MCF 10A (cell line): ENCODE measurements at places on chromosomes 3 and 15. TPM values are rescaled to one million over a fixed set of nuclear protein-coding genes. Genes with fewer than 3 reads are reported as not detected.

DNA sequence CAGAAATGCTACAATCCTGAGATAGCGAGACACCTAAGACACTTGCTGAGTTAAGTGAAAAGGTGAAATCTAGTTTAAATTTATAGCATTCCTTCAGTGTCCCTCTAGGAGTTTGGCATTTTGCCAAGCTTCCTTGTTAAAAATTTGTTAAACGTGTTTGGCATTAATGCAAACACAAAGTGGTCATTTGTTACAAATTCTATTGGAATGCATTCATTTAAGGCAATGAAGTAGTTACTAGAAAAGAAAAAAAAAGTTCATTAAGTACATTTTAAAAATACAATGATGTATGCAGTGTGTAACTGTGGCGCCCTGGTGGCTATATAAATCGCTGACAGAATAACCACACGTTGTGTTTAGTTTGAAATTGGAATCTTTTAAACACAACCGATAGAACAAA is 31.3 kb upstream of the WNT5A start:
- peak; percentile 27 for DNase-seq

DNA sequence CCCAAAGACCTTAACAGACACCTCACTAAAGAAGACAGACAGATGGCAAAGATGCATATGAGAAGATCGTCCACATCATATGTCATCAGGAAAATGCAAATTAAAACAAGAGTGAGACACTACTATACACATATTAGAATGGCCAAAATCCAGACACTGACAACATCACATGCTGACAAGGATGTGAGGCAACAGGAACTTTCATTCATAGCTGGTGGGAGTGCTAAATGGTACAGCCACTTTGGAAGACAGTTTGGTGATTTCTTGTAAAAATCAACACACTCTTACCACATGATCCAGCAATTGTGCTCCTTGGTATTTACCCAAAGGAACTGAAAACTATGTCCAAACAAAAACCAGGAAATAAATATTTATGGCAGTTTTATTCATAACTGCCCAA is 17.6 kb downstream of the CHDH start:
- no peak for DNase-seq

DNA sequence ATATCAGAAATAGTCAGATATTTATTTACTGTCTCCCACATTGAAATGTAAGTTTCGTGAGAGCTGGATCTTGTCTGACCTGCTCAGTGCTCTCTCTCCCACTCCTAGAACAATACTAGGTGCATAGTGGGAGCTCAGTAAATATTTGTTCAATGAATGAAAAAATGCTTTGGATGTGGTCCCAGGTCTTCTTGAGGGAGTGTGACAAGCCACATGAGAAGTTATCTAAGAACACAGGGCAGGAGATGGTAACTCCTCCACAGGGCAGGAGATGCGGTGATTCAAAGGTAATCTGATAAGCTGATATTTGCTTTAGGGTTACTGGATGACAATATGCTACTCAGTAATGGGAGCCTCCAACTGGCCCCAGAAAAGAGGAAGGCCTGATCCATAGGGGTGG is 25.8 kb upstream of the PLA2G4E start:
- no peak for DNase-seq

- no peak for DNase-seq
Measured at GRCh38 chr3:37450561-37450960, 276.2 kb upstream of the LRRFIP2 start.

GRCh38 chr3:98977520-98977919 is 76.0 kb upstream of the DCBLD2 start:
- DNase-seq = peak; percentile 76

GRCh38 chr3:157387708-157388435 is 48.8 kb upstream of the PTX3 start:
- peak; percentile 11 for DNase-seq

- DNase-seq = no peak
Measured at GRCh38 chr3:46092702-46093080, 65.4 kb upstream of the XCR1 start.

GRCh38 chr3:155070932-155071387 is 9.2 kb upstream of the MME start:
- DNase-seq = peak; percentile 61

DNA sequence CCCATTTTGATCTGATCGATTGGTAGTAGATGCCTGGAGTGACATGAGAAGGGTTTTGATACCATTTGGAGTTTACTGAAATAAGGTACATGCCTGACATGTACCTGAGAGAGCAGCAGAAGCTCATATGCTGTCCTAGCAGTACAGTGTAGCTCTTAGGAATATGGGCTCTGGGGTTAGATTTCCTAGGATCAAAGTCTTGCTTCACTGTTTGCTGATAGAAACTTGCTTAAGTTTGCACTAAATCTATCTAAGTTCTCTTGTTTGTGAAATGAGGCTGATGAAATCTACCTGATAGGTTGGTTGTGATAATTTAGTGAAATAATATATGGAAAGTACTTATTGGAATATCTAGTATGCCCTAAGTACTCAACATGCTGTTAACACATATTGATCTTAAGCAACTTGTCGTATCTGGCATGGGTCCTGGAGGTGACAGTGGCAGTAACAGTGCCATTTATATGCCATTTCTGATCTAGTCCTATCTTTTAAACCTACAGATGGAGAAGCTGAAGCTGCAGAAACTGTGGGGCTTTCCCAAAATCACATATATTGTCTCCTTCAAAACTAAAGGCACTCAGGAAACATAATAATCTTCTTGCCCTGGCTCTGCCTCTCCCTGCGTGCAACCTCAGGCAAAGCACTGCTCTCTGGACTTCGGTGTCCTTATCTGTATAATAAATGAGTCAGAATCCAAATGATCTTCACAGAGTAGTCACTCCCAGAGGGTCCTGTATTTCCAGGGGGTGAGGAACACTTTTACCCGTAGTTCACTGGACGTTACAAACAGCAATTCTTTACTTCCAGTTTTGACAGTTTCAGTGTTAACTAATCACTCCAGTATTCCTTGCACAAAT is 223.6 kb upstream of the SETMAR start:
- DNase-seq = no peak

- no peak for DNase-seq
Measured at GRCh38 chr3:156548041-156548687, 6.8 kb downstream of the SSR3 start.

- DNase-seq = no peak
Measured at GRCh38 chr3:62708638-62709373, 166.4 kb downstream of the CADPS start.

GRCh38 chr3:10950476-10951294 is 41.9 kb upstream of the SLC6A1 start:
- peak; percentile 50 for DNase-seq

- no peak for DNase-seq
Measured at GRCh38 chr3:194294199-194294894, 56.8 kb downstream of the CPN2 start.

DNA sequence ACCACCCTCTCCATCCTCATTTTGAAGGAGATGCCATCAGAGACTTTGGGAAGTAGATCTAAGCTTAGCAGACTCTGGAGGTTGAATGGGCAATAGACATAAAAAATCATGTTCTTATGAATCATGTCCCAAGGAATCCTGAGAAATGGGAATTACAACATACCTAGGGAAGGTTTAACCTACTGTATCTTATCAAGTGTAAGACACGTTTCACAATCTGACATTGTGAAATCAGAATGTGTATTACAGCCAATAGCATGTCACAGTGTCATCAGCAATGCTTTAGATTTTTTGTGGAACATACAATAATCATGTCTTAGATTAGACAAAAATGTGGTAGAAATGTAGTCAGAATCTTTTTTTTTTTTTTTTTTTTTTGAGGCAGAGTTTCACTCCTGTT is 332.4 kb upstream of the TLE3 start:
- peak; percentile 91 for DNase-seq

GRCh38 chr3:122374034-122374433 is 9.0 kb downstream of the MIX23 start:
- no peak for DNase-seq

DNA sequence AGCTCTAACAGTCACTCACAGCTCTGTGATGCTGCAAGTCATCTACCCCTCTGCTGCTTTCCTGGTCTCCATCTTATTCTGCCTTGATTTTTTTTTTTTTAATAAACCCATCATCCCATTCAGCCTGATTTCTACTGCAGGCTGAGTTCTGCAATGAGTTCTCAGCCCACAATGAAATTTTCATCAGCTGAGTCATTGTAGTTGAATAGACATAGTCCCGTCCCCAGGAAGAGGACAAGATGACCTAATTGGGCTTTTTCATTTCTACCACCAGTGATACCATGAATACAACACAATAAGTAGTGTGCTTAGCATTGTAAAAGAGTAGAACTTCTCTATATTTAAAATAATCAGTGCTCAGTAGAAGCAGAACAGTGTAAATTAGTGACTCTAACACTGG is 59.3 kb downstream of the C3orf85 start:
- peak; percentile 27 for DNase-seq

GRCh38 chr3:17050071-17050470 is 165.3 kb downstream of the PLCL2 start:
- DNase-seq = peak; percentile 21

GRCh38 chr3:192487033-192487432 is 240.3 kb downstream of the FGF12 start:
- no peak for DNase-seq

DNA sequence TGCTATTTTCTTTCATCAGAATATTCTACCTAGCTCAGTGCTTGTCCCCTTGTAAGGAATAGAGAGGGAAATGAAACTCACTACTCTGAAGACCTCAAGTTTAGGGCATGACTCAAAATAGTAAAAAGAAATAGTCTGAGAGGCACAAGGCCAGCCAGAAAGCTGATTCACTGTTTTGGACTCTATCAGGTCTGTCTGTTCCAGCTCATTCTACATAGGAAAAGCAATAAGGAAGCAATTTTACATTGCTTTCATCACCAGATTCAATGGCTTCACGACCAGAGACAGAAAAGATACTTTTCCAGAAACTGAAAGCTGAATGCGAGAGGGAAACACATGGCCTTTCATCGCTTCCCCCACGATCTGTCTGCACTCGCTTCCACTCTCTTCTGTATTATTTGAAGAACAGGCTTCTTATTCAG is 276.0 kb downstream of the GBE1 start:
- no peak for DNase-seq

- no peak for DNase-seq
Measured at GRCh38 chr15:60889006-60889405, 340.1 kb downstream of the RORA start.

DNA sequence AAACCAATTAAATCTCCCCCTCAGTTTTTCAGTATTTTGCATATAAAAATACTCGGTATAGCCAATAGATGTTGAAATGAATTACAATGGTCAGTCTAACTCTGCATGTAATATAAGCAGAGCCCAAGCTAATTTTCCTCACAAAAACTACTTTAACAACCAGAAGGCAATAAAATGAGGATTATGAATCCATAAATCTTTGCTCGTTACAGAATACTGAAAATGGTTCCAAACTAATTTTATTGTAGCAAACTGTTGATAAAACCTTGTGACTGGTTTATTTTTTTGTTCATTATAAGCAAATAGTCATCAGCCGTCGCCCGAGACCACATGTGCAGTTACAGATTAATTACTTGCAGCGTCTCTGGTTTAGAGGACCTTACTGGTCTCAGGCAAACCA is 183.2 kb downstream of the SSR3 start:
- DNase-seq = no peak

Gene GASK1A
- total RNA-seq = not detected in 2 replicates

Gene PARP14
- total RNA-seq = 15.5 and 23.8 TPM in 2 replicates

Gene COLQ
- total RNA-seq = 0.44 and 1.4 TPM in 2 replicates
